G401 (cell line): ENCODE measurements at places on chromosomes 11 and 22. TPM values are rescaled to one million over a fixed set of nuclear protein-coding genes. Genes with fewer than 3 reads are reported as not detected.

DNA sequence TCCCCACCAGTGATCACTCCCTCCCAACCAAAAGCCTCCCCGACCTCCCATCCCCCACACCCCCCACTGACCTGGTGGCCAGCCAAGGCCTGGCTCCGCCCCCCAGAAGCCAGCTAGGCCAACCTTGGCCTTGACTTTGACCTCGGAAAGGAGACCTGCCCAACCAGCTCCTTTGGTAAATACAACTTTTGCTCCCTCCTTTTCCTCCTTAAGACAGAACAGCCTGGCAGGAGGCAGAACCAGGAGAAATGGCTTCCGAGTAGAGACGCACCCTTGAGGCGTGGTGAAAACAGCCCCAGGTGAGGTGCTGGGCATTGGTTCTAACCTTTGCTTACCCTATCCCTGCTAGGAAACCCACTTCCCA, 27.0 kb downstream of the PLEKHA7 start:
- no peak for DNase-seq

DNA sequence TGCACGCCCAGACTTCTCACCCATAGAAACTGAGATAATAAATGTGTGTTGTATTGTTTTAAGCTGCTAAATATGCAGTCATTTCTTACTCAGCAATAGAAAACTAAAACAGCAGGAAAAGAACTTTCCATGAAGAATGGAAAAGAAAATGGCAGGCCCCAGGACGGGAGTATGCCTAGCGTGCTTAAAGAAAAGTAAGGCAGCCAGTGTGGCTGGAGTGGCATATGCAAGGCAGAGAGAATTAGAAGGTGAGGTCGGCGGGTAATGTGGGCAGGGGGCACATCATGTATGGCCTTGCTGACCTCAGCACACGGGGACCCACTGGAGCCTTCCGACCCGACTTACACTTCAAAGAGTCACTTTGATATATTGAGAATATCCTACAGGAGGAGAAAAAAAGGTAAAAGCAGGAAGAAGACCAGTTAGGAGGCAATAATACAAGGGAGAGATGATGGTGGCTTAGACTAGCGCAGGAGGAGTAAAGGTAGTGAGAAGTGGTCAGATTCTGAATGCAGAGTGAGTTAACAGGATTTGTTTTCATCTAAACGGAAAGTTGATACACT, 20.5 kb downstream of the TBRG1 start:
- DNase-seq, result no peak

GRCh38 chr11:123434262-123434661, 4.2 kb downstream of the GRAMD1B start:
- DNase-seq, result peak; percentile 54

GRCh38 chr11:83583757-83584366, 297.7 kb upstream of the CCDC90B start:
- no peak for DNase-seq

- no peak for DNase-seq
Observed at GRCh38 chr11:110076371-110076965, 16.7 kb upstream of the ZC3H12C start.

GRCh38 chr11:112826788-112827187, 134.4 kb upstream of the NCAM1 start:
- DNase-seq, result no peak

GRCh38 chr22:49052560-49052959, 775.1 kb downstream of the BRD1 start:
- no peak for DNase-seq

- no peak for DNase-seq
Observed at GRCh38 chr11:61679296-61679695, 895 bp upstream of the DAGLA start.

GRCh38 chr11:121318848-121319834, 26.6 kb downstream of the SC5D start:
- peak; percentile 76 for DNase-seq

- peak; percentile 67 for DNase-seq
Observed at GRCh38 chr11:12076840-12077534, 33.4 kb upstream of the MICAL2 start.

- DNase-seq, result no peak
Observed at GRCh38 chr11:78039919-78040671, 17.0 kb upstream of the KCTD14 start.

DNA sequence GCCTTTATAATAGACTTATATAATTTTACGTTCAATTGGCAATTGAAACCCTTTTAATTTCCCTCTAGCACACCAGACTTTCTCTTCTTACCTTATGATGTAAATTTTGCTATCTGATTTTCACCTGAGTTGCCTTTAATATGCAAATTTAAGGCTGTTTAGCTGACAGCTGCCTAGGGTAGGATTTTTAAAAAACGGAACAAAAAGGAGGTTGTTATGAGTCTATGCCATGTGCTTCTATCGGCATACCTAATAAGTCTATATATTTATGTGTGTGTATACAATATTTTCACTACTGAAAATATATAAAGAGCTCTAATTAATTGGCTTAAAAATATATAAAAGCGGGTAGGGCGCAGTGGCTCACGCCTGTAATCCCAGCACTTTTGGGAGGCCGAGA, 11.8 kb upstream of the SELENOH start:
- no peak for DNase-seq

- DNase-seq, result no peak
Observed at GRCh38 chr22:47073075-47073474, 310.6 kb downstream of the TBC1D22A start.

DNA sequence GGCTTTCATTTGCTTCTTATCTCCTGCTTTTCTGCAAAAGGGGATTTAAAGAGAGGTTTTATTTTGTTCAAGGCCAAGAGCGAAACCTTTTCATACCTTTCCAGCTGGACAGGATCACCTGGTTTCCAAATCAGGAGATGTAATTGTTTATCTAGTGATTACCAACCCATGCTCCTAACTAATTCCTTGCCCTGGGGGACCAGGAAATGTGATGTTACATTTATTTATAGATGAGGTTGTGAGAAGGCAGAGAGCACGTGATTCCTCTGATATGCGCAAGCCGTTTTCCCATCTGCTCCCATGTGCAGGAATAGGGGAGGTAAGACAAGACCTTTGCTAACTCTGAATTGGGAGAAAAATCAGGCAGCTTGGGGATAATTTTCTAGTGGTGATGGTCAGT, 507.2 kb upstream of the LARGE1 start:
- no peak for DNase-seq

DNA sequence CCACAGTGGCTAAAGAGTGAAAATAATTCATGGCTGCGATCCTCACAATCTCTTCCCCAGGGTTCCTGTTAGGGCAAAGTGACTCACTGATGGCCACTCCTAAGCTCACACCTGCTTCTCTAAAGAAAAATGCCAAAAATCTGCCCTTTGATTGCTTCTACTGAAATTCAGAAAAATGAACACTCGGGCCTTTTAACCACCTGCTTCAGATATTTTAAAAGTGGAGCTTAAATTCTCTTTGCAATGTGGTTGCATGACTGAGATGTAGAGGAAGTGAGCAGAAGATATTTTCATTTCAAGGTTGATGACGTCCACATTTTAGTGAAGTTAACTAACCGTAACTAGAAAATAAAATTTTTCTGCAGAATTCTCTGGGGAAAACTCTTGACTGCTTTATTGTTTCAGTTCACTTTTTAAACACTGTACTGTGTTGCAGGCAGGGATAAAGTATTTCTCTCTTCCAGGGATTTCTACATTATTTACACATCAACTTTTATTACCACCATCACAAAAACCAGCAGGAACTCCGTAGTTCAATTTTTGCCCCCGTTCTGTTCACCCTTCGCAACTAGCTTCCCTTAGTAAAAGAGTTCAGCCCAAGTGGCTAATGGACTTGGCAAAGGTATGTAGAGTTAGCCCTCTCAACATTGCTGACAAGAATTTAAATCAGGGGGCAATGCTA, 8.5 kb downstream of the RAB30 start:
- peak; percentile 60 for DNase-seq

GRCh38 chr11:65918211-65919140, at the start of gene C11orf68:
Gene C11orf68, minus strand, starts transcription at chr11:65919062. Its CDS starts 31 bp downstream, at chr11:65919031.
- peak; percentile 36 for DNase-seq

DNA sequence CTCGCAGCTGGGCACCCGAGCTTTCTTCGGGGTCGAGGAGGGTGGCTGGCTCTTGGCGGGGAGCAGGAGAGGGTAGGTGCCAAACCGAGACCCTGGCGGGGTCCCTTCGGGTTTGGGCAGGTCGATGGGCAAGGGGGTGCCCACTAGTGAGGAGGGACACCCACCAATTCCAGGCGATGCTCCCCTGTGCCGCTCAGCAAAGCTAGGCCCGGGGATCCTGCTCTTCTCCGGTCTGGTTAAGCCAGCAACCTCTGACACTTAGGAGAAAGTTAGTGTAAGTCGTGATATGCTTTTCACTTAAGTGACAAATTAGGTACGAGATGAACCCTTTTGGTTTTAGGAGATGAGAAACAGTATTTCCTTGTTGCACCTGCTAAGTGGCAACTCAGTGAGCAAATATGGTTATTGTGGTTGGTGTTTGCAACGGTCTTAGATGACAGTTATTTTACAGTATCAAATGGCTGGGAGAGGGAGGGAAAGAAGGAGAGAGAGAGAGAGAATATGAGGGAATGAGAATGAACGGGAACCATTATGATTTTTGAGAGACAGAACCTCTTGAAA, 565 bp downstream of the NUCB2 start:
- peak; percentile 72 for DNase-seq

GRCh38 chr11:8403310-8403709, 139.6 kb upstream of the LMO1 start:
- no peak for DNase-seq

- no peak for DNase-seq
Observed at GRCh38 chr11:95501761-95502266, 270.8 kb upstream of the SESN3 start.

- DNase-seq, result no peak
Observed at GRCh38 chr11:35621620-35622019, 3.4 kb downstream of the FJX1 start.

DNA sequence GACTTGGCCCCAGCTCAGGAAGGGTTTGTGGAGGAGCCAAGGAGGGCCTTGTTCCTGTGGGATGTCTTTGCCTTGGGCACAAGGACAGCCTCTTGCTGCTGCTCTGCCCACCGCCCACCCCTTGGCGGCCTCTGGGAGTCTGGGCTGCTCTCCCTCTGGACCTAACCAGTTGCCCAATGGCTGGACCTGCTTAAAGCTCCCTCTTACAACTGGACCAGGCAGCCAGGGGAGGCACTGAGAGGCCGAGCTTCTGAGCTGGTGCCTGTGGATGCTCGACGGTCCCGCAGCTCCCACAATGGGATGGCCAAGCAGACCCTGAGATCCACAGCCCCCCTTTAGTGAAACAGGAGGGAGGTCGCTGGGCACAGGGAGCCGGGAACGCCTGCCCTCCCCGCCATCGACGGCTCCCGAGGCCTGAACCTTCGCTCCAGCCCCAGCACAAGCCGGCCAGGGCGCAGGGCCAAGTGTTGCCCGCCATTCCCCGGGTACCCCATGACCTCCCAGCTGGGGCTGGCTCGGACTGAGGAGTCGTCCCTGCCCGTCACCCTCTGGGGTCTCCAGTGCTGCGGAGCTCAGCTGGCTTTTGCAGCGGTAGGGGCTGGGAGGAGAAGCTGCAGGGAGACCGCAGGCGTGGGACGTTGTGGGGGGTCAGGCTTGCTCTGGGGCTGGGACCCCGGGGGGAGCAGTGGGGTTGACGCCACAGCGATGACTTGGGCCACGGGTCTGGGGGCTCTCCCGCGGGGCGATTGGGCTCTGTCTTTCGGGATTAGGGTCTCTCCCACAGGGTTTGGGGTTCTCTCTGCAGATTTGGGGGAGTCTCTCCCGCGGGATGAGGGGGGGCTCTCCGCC, 584 bp upstream of the GAL start:
- no peak for DNase-seq

DNA sequence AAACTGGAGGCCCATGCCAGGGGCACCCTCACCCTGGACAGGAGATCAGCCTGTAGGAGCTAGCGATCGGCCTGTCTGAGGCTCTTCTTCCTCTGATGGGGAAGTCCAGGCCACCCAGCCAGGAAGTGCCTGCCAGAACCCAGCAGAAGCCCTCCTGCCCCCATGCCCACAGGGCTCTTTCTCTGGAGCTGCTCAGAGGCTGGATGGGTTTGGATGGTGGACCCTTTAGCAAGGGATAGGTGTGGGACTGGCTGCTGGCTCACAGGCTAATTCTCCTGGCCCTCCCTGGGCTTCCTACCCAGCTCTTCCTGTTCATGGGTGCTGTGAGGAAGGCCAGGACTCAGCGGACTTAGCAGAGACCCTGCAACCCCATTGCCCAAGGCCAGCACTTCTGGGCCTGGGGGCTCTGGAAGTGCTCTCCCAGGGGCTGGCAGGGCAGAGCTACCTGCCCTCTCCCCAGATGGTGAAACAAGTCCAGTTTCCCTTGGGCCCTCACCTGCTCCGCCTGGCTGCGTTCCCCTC, 7.6 kb downstream of the FXYD2 start:
- no peak for DNase-seq

- no peak for DNase-seq
Observed at GRCh38 chr22:31492151-31492550, 2.5 kb upstream of the EIF4ENIF1 start.

DNA sequence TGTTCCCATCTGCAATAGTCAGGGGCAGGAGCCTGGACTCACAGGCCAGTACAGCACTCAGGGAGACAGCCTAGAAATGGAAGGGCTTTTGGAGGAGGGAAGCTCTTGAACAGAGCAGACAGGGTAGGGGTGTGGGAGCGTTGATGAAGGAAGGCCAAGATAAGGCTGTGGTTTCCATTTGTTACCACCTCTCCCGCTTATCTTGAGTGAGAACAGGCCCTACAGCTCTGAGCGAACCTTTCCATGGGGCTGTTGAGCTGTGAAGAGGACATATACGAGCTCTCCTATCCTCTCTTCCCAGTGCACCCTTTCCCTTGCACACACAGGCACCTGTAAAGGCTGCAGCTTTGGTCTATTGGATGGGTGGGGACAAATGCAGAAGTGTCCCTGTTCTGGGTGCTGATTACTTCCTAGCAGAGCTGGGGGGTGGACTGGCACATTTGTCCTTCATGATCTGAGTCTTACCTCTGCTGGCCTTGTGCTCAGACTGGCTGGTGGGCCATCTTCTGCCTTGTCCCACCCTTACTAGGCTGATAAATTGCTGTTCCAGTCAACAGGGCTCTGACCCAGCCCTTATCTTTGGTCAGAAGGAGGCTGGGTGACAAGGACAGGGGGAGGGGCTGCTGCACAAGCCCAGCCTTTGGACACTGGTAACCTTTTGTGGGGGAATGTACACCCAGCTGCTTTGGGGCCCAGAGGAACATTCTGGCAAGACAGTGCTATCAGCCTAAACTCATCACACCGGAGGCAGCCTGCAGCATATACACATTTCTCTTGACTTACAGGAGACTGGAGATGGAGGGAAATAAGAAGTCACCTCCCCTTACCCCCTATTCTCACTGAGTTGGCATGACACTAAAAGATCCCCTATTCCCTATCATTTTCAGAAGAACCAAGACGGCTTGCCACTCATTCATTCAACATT, 80.1 kb upstream of the NNMT start:
- DNase-seq, result no peak

- DNase-seq, result no peak
Observed at GRCh38 chr11:64255135-64256128, 4.1 kb downstream of the PLCB3 start.

- DNase-seq, result no peak
Observed at GRCh38 chr22:30457981-30458380, 13.8 kb downstream of the SEC14L3 start.

C11orf91 gene
- total RNA-seq, result not detected in 2 replicates

SMPD1 gene
- 7.3 and 14.1 TPM in 2 replicates for total RNA-seq

SPA17 gene
- 28.8 and 36.9 TPM in 2 replicates for total RNA-seq

KCNC1 gene
- total RNA-seq, result 0.06 and 0.37 TPM in 2 replicates

MMP1 gene
- total RNA-seq, result 17.7 and 21.5 TPM in 2 replicates

RFPL3 gene
- total RNA-seq, result not detected in 2 replicates

AMOTL1 gene
- total RNA-seq, result 33.0 and 45.9 TPM in 2 replicates
